Stimulated activated naive CD4-positive, alpha-beta T cell treated with Interleukin-2 at 50 U/mL for 16 hours (primary cell): ENCODE measurements at places on chromosomes 16 and 17.

DNA sequence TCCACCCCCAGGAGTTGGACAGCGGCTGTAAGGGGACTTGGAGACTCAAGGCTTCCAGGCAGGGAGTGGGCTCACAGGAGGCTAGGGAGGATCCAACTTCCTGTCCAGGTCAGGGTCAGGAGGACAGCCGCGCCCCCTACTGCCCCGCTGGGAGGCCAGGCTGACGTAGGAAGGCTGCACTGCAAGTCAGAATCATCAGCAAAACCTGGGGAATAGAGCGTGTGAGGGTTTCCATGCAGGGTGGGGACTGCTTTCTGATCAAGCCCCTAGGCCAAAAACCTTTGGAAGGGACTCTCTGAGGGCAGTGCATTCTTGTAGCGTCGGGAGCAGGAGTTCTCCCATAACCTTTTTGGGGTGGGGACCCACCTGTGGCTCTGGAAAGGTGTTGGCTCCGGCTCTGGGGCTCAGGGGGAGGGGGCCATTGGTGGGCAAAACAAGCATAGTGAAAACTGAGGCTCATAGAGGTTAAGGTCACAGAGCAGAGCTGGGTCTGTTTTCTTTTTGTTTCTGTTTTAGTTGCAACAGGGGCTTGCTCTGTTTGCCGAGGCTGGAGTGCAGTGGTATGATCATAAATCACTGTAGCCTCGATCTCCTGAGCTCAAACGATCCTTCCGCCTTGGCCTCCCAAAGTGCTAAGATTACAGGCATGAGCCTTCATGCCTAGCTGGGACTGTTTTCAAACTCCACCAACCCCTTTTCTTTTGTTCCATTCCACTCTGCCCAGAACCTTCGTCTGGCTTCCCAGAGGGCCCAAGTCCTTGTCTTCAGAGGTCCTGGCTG lies 22.1 kb downstream of the RAI1 start:
- DNase-seq, result no peak

GRCh38 chr17:37092071-37092470 lies 143.3 kb downstream of the AATF start:
- DNase-seq, result no peak

DNA sequence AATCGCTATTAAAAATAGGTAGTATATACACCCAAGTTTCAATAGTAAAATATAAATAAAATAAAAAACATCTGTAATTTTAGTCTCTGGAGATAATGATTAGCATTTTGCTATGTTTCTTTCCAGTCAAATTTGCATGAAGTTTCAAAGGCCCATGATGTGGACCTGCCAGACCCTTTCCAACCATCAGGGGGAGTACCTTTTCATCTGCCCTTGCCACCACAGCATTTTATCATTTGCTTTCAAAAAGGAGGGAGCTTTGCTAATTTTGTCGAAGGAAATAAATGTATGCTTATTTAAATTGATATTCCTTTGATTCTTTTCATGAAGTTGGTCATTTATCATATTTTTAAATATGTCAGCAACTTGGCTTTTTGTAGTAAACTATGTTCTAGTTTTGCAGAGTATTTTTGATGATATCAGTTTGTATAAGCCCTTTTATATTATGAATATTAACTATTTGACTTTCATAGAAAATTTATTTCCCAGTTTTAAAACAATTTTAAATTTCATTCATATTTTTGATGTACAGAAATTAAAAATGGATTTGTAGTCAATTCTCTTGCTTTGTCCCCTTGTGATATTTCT lies 115.2 kb upstream of the NETO2 start:
- no peak for DNase-seq

DNA sequence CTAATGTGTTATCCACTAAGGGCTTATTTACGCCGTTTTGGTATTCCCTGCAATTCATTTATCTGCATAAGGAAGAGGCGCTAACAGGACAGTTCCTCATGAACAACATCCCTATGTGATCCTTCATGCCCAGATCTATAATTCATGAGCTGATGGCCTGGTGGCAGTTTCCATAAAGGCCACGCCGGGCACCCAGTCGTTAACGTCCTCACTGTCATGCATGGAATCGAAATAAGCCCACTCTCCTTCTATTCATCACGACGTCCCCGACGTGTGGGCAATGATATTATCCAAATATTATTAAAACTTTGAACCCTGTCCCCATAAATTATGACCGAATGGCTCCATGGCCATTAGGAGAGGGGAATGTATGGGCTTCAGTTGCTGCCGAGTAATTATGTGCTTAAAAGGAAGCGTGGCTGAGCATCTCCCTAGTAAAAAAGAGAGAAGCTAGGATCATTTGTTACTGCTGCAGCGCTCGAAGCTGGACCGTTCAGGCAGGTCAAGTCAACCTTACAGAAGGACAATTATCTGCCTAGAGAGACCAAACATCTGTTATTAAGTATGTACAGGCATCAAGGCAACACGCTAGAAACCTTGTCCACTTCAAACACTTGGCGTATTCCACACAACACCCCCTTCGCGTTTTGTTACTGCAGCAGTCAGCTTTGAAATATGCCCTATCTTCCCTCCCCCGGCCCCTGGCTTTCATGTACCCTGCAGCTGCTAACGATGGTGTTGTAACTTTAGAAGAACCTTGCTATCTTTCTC lies 94.0 kb upstream of the SALL1 start:
- DNase-seq, result no peak

GRCh38 chr16:3879887-3880564 lies 487 bp downstream of the CREBBP start:
- peak; percentile 67 for DNase-seq

DNA sequence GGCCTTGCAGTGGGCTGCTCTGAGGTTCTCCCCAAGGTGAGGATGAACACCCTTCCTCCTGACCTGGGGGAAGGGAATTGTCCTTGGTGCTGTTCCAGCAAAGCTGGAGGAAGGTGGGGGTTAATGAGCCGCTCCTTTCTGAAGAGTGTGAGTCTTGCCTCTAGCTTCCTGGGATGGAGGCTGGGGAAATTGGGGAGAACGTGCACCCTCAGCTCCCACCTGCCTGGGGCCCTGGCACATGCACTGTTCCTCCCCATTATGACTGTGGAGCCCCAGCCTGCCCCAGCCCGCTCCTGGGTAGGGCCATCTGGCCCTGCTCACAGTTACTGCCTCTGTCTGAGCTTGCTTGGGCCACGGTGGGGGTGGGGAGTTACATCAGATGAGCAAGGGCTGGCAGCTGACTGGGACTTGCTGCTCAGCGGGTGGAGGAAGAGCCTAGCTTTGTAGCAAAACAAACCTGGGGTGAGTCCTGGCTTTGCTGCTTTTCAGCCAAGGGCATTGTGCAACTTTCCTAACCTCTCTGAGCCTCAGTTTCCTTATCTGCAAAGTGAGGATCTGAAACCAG lies 11.1 kb downstream of the TNS4 start:
- DNase-seq, result peak; percentile 19

GRCh38 chr17:15117239-15117638 lies 147.9 kb downstream of the PMP22 start:
- no peak for DNase-seq

DNA sequence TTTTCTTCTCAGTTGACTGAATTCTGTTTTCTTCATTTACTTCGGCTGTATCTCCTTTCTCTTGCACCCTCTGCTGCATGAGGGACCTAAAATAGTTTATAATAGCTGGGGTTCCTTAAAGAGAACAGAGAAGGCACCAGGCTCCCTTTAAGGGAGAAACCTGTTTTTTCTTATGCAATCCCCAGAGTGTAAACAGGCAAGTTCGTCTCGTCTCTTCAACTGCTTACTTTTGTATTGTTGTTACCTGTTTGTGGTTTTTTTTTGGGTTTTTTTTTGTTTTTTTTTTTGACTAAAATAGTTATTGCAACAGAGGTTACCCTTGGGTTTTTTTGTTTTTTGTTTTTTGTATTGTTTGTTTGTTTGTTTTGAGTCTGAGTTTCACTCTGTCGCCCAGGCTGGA lies 3.7 kb upstream of the LDHD start:
- no peak for DNase-seq

- DNase-seq, result no peak
Observed at GRCh38 chr17:81932333-81932983, 4.6 kb downstream of the PYCR1 start.

DNA sequence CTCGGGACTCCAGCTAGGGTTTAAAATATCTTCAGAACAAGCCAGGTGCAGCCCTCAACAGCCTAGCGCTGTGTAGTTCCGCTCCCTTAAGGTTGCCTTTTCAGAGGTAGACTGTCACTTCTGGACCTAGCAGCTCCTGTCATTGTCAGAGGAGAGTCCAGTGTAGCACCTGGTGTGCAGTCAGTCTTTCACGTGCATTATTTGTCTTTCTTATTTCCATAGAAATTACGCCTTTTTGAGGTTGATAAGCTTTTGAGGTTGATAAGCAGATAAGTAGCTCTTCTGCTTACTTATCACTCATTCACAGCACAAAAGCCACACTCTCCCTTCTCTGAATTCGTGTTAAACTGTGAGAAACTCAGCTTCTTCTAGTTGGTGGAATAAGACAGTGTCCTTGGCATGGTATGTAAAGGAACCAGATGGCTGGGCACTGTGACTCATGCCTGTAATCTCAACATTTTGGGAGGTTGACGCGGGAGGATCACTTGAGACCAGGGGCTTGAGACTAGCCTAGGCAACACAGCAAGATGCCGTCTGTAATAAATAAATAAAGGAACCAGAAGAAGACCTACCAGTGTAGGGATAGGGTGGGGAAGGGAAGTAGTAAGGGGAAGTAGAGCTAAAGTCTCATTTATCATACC lies 10.2 kb downstream of the EEF2K start:
- DNase-seq, result no peak

- DNase-seq, result no peak
Observed at GRCh38 chr16:66636199-66636598, 31.7 kb downstream of the CMTM3 start.

GRCh38 chr17:35568561-35568960 lies 7.9 kb upstream of the SLFN14 start:
- peak; percentile 36 for DNase-seq

- no peak for DNase-seq
Observed at GRCh38 chr17:8393470-8394231, 4.0 kb downstream of the RNF222 start.

DNA sequence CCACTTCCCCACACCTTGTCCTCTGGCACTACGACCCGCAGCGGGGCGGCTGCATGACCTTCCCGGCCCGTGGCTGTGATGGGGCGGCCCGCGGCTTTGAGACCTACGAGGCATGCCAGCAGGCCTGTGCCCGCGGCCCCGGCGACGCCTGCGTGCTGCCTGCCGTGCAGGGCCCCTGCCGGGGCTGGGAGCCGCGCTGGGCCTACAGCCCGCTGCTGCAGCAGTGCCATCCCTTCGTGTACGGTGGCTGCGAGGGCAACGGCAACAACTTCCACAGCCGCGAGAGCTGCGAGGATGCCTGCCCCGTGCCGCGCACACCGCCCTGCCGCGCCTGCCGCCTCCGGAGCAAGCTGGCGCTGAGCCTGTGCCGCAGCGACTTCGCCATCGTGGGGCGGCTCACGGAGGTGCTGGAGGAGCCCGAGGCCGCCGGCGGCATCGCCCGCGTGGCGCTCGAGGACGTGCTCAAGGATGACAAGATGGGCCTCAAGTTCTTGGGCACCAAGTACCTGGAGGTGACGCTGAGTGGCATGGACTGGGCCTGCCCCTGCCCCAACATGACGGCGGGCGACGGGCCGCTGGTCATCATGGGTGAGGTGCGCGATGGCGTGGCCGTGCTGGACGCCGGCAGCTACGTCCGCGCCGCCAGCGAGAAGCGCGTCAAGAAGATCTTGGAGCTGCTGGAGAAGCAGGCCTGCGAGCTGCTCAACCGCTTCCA lies 2.6 kb downstream of the METTL26 start:
- DNase-seq, result no peak

DNA sequence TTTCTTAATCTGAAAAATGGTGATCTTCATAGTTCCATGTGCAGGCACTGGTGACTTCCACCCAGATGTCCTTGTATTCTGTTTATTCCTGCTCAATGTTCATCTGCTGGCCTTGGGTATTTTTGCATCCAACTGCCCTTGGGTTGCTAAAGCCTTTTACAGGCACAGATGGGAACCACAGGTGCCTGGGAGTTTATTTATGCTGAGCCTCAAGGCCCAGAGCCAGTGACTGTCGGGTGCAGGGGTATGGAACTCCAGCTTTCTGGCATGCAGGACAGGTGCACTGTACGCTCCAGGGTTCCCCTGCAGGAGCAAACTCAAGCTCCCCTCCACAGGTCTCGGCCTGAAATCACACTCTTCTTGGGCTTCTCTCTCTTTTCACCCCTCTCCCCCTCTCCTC lies 22.3 kb downstream of the DYNLRB2 start:
- DNase-seq, result no peak

- no peak for DNase-seq
Observed at GRCh38 chr16:70276392-70276791, 12.9 kb downstream of the AARS1 start.

DNA sequence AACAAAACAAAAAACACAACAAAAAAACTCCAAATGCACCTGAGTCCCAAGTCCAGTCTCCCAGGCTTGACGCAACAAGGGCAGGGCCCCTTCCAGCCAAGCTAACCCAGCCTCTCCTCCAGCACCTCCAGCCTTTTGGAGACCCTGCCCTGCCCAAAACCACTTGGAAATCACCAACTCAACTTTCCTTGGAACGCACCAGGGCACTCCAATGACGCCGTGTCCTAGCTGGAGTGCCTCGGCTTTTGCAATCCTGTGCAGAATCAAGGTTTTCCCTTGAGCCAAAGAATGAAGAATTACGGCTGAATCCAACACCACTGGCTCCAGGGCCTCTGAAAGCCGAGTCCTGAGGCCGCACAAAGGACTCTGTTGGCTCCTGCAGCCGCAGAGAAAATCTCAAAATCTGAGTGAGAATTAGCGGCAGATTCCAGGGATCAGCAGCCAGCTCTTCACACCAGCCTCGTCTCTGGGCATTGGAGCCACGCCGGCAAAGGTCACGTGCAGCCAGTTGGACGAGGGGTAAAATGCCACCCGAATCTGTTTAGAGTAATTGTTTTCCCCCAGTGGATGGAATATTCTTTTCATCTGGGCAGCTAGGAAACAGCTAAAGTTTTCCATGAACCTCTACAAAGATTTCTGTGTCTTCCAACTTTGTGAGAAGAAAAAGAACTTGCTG lies 9.7 kb upstream of the BAIAP2 start:
- no peak for DNase-seq

DNA sequence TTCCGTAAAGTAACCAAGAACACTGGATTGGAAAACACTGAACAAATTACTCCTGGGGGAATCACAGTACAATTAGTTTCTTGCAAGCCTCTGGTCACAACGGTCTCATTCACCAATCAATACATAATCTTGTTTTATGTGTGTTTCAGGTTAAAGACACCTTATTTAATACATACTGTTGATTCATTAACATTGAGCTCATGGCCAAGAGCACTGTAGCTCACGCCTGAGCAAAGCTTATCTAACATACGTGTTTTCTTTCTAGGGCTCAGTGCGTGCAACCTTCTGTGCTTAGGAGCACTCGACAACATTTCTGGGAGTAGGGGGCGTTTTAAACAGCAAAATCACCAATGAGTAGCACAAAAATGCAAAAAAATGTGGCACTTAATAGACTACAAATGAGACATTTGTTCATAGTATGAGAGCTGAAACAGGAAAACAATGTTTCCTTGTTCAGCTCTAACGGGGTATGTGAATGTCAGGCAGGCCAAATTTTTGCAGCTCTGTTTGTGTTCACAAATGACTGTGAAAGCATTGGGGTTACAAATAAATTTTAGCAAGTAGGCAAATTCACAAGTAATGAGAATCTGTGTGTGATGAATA lies 206.2 kb downstream of the CNTNAP4 start:
- DNase-seq, result no peak
